ENCODE measurements at places on chromosomes 2 and 18.

- DNase-seq: no peak
These were observed 51.1 kb upstream of the EPC2 start for GRCh38 chr2:148593421-148593820.

- no peak for DNase-seq
These were observed 38.9 kb downstream of the ID2 start for GRCh38 chr2:8720741-8721140.

- DNase-seq: no peak
These were observed 843.4 kb downstream of the TMEM182 start for GRCh38 chr2:103605071-103605780.

GRCh38 chr2:16666449-16666801, 791 bp upstream of the CYRIA start:
- no peak for DNase-seq
